Central memory CD4-positive, alpha-beta T cell (primary cell): ENCODE measurements at places on chromosomes 3 and 15.
A peak's percentile ranks its signal among the peaks of the same experiment; 100 is the strongest.

DNA sequence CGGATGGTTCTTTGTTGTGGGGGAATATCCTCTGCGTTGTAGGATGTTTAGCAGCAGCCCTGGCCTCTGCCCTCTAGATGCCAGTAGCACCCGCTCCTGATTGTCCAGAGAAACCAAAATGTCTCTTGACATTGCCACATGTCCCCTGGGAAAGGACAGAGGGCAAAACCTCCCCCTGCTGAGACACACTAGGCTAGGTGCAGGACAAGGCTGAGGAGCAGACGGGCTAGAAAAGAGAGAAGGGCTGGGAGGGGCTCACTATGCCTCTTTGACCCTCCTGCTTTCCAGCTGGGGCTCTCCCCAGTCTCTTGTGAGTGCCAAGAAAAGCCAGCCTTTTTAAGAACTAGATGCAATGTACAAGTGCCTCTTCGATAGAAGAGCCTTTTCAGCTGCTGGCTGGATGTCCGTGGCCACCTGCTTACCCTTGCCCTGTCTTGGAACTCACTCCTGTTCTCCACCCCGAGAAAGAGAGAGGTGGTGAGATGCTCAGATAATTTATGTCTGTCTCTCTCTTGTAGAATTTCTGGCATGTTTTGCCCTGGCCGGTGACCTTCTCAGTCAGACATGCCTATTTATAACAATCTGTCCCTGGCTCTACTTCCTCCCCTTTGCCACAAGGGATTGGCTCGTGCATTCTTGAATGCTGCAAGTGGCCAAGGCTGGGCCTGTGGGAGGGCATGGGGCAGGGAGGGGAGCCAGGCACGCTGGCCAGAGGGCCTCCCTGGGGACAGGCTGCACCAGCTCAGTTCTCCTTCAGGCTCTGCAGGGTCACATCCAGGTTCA, 142.6 kb downstream of the RPLP1 start:
- no peak for DNase-seq

- no peak for DNase-seq
Measured at GRCh38 chr3:163779396-163780344, 1298.6 kb downstream of the SI start.

DNA sequence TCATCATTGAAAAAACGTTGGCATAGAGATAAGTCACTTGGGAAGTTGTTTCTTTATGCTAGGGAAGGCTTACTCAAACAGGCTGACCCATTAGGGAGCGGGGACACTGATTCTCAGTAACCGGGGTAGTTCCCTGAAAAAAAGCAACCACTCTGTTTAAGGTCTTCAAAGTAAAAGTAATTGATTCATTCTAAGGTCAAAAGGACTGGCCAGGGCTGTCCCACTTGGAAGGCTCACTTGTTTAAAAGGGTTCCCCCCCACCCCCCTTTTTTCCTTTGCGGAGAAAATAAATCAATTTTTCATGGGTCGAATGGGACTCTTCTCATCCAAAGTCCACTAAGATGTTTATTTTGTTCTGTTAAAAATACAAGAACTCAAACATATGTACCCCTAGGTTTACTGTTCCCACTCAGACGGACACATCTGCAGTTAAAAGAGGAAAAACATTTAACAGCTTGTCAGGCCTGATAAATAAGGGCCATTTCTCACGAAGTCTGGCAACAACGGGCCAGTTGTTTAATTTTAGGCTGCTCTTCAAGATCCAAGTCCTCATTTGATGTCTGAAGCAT, 53.0 kb downstream of the ARHGEF3 start:
- no peak for DNase-seq

GRCh38 chr15:74428970-74429780, 4.6 kb downstream of the SEMA7A start:
- DNase-seq = no peak

- DNase-seq = no peak
Measured at GRCh38 chr3:162678941-162679340, 1182.3 kb downstream of the OTOL1 start.

DNA sequence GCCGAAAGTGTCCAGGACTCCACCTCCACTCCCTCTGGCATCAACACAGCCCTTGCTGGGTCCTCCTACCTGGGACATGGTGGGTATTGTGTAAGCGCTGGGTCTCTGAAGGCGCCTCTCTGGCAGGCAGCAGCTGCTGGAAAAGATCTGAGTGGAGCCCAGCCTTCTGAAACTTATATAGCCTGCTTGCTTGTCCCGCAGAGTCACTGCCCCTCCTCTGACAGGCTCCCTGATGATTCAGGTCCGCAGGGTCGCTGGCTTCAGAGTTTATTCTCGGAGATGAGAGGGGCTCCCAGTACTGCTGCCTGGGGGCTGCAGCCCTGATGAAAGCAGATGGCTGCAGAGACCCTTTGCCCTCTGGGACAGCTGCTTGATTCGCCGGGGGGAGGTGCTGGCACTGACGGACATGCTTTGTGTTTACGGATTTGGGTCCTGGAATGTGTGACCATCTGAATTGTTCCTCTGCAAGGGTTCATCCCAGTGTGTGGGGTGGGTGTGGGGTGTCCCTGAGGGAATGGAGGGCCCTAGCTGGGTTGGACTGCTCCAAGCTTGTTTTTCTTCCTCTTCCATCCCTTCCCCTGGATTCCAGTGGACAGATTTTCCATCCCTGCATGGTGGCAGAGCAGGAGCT, at the start of gene MUSTN1:
Gene MUSTN1 (minus strand): TSS at position 149 of the 631 bp plus-strand sequence. CDS start 71 bp downstream, at position 78.
- DNase-seq = no peak

- DNase-seq = no peak
Measured at GRCh38 chr15:37093480-37094332, 6.6 kb downstream of the MEIS2 start.

GRCh38 chr3:50602595-50603191, 8.9 kb downstream of the CISH start:
- no peak for DNase-seq

DNA sequence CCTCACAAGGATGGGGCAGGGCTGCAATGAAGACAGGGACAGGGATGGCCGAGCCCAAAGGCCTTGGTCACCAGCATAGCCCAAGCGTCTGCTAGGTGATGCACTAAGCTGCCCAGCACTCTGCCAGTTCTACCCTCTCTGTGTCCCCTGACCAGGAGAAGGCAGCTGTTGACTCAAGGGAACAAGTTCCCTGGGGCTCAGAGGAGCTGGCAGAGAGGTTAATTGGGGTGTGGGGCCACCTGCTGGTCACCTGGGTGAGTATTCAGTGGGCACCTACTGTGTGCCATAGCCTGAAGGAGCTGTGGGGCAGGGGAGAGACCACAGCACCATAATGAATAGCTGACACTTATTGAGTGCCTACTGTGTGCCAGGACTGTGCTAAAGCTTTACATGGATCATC, 22.0 kb upstream of the DOCK3 start:
- DNase-seq = peak; percentile 35

DNA sequence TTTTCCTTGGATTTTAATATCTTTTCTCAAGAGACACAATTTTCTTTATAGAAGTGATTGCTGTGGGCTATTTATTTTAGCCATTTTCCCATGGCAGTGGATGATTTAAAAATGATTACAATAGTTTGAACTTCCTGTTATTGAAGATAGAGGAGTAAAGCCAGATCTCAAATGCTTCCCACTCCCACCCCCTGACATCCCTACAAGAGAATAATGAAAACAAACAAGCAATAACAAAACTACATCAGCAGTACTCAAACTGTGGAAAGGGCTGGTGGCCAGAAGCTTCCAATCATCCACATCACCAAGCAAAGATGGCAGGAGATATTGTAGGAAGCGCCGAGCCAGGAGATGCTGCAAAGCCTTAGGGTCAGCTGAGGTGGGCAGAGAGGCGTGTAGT, 831.1 kb upstream of the NR2F2 start:
- DNase-seq = no peak

GRCh38 chr3:43348852-43349574, 62.7 kb downstream of the SNRK start:
- no peak for DNase-seq

- DNase-seq = no peak
Measured at GRCh38 chr15:41013691-41014414, 60.6 kb downstream of the CHAC1 start.

GRCh38 chr3:189557824-189558223, 73.4 kb upstream of the TP63 start:
- DNase-seq = no peak
